ENCODE measurements at places on chromosomes 6 and 20.
A peak's percentile ranks its signal among the peaks of the same experiment; 100 is the strongest.

DNA sequence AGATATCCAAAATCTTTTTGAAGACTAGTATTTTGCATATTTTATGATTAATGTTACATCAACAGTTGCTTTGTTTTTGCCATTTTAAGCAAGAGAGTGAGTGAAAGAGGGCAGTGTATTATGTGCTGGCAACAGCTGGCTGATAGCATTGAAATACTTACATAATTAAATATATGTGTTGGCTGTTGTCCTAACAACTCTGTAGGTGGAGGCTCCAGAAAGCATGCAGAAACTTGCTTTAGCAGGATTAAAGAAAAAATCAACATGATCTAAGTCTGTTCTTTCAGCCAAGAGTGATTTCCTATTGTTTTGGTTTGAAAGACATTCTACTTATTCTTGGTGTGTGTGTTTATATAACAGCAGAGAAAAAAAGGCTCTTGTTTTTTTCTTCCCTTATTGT lies 127.5 kb downstream of the CDKAL1 start:
- no peak for ATAC-seq

- ATAC-seq, result no peak
Observed at GRCh38 chr20:9458138-9458796, 56.1 kb upstream of the LAMP5 start.

GRCh38 chr20:49866051-49866450 lies 49.3 kb downstream of the SPATA2 start:
- ATAC-seq, result peak; percentile 45

- ATAC-seq, result no peak
Observed at GRCh38 chr6:46704562-46704961, 16.9 kb downstream of the TDRD6 start.

DNA sequence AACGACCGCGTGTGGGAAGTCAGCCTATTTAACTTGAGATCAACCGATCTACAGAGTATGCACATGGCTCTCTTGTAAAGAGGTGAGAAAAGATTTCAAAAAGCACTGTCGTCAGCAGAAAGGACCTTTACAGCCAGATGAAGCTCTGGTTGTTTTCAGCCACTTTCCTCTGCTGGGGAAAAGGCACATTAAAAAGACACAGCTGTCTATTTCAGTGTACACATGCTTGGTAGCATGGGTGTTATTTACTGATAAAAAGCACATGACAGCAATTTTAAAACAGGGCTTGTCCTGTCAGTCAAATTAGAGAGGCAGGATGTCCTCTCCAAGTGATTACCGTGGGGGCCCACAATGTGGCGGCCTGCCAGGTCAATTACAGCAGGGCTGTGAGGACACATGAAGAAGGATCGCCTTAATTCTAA lies 188.9 kb downstream of the PRKN start:
- ATAC-seq, result no peak

DNA sequence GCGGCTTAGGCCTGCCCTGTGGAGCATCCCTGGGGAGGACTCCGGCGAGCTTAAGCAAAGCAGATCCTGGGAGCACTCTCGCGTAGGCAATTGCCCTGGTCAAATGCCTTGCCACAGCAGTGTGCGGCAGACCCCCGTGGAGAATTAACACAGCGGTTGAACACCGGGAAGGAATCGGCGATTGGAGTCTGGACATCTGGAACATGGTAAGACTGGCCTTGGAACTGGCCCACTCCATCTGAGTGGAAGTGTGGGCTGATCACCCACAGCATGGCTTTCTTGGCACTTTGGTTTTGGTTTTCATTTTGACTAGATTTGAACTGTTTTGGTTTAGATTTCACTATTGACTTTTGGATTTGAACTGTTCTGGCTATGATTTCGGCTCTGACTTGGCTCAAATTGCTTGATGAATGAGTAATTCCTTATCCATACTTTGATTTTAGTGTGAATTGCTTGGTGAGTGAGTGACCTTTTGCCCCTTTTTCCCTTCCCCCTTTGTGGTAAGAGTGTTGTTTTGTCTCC lies 300.7 kb downstream of the RNGTT start:
- ATAC-seq, result no peak

- no peak for ATAC-seq
Observed at GRCh38 chr6:89198235-89198634, 18.9 kb downstream of the GABRR1 start.

- peak; percentile 76 for ATAC-seq
Observed at GRCh38 chr6:154169193-154169847, 130.3 kb downstream of the OPRM1 start.

DNA sequence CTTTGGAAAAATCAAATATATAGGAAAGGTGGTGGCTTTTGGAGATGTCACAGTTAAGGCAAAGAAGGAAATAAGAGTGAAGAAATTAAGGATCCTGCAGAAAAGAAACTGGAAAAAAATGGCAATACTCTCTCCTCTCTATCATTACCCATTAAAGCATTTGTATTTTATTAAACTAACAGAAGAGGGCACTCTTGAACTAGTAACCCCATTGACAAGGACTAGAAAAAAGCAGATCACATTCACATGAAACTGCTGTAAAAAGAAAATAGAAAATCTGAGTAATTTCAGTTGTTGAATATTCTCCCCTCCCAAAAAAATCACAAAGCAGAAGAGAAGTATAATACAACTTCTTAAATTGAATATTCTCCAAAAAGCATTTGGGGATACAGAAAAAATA lies 104.1 kb upstream of the SLC35B3 start:
- no peak for ATAC-seq

- ATAC-seq, result no peak
Observed at GRCh38 chr6:122388945-122389344, 10.5 kb upstream of the HSF2 start.

DNA sequence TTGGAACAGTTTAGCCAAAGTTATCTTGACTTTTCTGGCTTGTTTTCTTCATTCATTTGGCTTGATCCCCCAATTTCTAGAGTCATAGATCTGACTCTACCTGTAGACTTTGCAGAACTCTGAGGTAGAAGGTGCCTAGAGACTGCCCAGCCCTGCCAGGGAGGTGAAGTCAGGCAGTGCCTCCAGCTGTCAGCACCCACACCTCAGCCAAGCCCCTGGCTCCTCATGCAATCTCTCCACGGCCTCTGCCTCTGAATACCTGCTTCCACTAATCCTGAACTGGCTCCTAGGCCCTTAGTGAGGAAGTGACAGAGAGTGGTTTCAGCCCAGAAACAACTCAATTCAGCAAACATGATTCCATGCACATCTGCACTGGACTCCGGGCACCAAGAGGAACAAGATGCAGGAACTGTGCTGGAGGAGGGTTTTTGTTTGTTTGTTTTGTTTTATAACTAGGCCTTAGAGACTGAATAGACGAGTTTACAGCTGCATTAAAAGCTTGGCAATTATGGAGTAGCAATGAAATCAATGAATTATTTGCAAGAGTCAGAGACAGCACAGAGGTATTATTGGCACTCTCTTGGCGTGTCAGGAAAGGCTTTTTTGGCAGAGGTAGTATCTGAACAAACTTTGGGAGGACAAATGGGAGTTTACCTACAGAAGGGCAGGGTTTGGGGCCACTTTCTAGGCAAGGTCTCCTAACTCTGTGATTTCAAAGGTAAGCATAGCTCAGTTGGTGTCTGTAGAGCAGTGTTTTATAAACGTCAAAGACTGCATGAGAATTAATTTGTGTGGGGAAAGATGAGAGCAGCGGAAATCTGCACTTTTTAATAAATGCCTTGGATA lies 25.2 kb downstream of the TGM3 start:
- no peak for ATAC-seq

GRCh38 chr20:12835999-12836398 lies 172.8 kb upstream of the SPTLC3 start:
- no peak for ATAC-seq

DNA sequence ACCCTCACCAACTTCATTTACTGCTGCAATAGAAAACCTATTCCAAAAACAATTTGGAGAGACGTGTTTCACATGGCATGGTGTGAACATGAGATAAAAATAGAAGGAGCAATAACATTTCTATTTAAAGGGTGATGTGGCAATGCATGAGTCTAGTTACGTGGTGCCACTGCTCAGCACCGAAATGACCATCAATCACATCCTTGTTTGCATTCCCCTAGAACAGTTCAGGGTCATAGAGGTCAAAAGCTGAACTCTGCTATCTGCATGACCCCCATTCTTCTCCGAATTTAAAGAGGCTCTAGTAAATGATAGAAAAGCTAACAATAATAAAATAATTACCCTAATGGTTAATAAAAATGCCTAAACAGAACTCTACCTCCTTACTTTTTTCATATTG lies 29.5 kb downstream of the ROS1 start:
- ATAC-seq, result no peak

GRCh38 chr6:153568628-153569027 lies 437.5 kb upstream of the RGS17 start:
- no peak for ATAC-seq

DNA sequence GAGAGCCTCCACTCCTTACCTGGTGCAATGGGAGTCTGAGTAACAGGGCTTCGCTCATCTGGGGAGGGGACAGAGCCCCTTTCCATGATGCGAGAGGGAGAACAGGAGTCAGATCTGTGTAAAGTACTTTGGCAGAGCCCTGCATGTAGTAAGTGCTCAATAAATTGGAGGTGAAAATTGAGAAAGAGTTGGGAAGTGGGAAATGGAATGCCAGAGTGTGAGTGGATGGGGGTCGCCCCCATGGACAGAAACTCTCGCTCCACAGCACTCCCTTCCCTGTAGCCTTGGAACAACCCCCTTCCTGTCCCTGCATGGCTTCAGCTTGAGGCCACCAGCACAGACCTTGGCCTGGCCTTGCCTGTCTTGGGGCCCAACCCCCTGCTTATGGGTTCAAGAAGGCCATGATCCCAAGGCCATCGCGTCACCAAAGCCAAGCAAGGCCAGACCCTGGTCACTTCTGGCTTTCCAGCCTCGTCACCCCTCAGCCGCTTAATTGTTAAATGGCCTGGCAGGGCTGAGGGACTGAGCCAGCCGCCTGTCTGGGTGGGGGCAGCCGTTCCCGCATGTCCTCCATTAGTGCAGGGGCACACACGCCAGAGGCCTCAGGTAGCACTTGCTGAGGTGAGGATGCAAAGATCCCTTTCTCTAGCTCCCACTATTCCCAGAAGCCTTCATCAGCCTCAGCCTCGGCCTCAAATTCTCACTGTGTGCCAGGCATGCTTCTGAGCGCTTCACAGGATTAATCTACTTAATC lies 93.7 kb upstream of the PTPN1 start:
- ATAC-seq, result no peak

GRCh38 chr20:41616228-41616627 lies 1.9 kb downstream of the CHD6 start:
- ATAC-seq, result no peak

- no peak for ATAC-seq
Observed at GRCh38 chr6:110524305-110524704, 47.9 kb upstream of the SLC22A16 start.

GRCh38 chr6:41715795-41716515 lies 19.5 kb downstream of the TFEB start:
- ATAC-seq, result peak; percentile 55
